ENCODE measurements at places on chromosomes 6 and 20.

- DNase-seq, result no peak
Measured at GRCh38 chr6:129691709-129692108, 18.3 kb downstream of the ARHGAP18 start.

DNA sequence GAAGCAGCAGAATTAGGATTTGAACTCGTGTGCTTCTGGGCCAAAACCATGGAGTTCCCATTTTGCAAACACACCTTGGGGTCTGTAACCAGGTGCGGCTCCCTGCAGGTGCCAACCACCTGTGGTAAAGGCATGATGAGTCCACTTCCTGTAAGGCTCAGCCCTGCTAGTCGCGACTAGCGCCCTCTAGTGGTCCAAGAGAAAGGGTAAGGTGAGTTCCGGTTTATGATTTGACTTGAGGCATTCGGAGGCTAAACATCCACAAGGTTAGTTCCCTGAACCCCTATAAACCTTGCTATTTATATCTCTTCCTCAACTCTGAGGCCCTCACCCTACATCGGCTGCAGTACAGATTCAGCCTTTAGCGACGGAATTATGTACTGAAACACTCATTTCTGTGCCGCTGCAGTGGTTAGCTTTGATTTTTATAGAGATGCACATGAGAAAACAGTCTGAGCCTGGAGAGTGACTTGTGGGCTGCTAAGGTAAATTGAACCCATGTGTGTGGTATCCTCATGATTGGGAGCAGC, 173.4 kb downstream of the PLCB1 start:
- peak; percentile 18 for DNase-seq

- DNase-seq, result no peak
Measured at GRCh38 chr20:18041462-18041861, 16.3 kb downstream of the OVOL2 start.

DNA sequence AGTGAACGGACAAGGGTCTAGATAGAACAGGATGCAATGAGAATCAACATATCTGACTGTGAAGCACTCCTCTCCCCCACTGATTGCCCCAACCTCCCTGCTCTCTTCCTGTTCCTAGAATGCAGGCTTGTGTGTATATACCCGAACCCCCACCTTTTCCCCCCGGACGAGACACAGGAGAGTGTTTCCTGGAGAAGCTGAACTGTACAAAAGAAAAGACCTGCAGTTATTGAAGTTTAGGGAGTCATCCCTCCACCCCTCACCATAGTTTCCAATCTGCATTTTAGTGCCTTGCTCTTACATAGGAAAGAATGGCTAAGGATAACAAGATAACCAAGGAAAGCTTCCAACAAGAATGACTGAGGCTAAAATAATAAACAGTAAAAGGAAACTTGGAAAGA, 55.5 kb upstream of the PDE10A start:
- DNase-seq, result no peak

GRCh38 chr6:107246972-107247615, 131.8 kb upstream of the BEND3 start:
- DNase-seq, result no peak

DNA sequence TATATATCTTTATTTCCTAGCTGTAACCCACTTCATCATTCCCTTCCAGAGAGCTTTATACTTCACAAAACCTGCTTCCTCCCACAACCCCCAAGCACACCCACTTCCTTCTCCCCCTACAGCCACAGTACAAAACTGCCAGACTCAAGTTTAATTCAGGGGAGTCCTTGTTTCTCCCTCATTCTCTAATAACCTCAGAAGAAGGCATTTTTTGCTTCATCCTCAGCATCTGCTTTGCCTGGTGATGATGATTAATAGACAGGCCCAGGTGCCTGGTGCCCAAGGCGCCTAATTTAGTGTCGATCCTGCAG, 414.3 kb downstream of the KIF16B start:
- peak; percentile 0 for DNase-seq

DNA sequence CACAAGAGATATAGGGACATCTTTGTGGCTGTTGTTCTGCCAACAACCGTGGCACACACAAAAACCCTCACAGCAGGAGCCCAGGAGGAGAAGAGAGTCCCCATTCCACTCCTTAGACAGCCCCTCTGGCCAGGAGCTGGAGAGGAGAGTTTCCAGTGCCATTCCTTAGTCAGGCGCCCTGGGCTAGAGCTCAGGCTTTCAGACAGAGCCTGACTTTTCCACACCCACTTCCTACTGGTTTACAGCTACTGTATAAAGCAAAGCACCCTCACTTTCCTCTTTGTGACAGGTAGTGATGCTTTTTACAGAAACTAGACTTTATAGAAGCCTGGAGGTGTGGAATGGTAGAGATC, 145.9 kb downstream of the SYCP2 start:
- no peak for DNase-seq

DNA sequence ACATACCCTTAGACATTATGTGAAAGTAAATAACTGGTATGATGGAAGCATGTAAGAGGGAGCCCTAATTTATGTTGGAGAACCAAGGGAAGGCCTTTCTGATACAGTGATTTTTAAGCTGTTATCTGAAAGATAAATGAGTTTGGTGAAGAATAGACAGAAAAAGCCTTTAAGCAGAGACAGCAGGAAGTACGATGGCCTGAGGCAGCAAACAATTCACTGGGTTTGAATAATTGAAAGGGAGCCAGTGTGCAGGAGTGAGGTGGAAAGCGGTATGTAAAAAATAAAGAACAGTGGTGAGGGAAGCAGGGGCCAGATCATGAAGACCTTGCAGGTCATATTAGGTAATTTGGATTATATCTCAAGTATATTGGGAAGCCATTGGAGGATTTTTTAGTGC, 4.1 kb upstream of the RAB23 start:
- no peak for DNase-seq

DNA sequence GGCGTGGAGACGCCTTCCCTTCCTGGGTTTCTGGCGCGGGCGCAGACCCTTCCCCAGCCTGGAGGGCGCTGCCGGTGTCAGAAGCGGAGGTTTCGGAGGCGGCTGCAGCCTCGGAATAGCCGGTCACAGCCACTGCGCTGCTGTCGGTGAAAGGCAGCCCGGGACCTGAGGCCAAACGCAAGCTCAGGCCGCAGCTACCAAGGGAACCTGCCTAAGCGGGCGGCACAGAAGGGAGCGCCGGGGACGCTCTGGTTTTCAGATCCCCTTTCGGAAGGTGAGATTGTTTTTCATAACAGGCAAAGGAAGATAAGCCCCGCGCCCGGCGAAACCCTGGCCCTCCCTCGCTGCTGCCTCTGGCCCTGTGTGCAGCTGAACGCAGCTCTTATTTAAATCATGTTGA, 116.5 kb downstream of the FAM120B start:
- no peak for DNase-seq

DNA sequence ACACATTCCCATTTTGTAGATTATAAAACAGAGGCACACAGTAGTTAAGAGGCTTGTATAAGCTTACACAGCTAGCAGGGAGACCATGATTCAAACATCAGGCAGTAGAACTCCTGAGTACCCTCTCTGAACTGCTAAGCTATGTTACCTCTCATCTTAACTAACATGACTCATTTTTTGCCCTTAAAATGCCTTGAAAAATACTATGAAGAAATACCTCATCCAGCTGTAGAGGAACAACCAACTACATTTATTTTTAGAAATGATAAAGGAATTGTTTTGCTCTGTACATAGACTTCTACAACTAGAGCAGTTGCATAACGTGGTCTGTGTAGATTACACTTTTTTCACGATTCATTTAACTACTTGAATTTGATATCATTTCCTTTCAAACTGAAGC, 102.1 kb downstream of the FLRT3 start:
- no peak for DNase-seq

DNA sequence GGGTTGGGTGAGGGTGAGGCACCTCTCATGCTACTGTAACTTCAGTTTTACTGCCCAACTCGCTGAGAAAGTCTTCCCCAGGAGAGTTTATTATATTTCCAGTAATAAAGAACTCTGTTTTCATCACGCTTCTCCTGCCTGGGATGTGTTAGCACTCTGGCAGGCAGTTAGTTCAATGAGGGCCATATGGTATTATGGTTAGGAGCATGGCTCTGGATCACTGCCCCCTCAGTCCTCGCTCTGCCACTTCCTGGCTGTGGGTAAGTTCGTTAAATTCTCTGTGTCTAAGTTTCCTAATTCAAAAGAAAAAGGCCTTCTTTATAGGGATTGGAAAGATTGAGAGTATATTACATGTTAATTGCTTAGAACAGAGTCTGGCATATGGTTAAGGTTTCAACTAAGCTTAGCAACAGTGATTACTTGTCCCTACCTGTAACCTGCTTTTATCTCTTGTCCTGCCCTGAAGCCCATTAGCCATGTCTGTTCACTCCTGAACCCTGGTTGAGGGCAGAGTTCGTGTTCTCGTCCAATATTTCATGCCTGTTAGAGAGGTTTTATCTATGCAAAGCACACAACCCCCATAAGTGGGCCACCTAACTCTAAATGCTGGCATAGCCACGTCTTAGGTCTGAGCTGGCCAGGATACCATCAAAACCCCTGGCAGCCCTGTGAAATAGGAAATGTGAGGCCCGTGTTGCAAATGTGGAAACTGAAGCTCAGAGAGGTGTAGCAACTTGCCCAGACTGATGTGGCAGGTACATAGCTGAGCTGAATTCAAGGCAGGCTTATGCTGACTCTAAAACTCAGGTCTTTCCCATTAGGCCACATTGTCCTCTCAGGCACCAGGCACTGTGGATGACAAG, 342.5 kb upstream of the JARID2 start:
- no peak for DNase-seq

DNA sequence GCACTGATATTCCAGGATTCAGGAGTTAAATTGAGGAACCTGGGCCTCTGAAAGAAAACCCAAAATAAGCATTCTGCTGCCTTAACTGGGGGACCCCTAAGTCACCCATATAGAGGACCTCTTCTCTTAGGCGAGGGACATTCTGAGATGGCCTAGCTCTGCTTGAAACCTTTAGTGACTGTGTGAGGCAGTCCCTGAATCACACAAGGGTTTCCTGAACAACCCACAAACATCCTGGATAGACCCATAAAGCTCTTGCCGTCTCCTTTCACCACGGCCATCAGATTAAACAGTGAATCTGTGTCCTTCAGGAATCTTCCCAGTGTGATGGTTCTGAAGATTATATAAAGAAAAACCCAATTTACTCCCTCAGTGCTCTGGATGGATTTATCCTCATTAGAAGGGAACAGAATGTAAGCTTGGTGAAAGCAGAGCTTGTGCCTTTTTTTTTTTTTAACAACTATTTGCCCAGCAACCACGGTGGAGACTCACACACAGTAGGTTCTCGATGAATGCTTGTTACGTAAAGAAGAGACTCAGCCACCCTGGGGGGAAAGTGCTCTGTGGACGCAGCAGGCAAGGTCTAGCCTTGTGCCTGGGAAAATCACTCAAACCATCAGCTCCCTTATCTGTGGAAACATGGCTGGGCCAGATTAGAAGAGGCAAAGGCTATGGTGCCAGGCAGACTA, 39.1 kb upstream of the SIRPG start:
- DNase-seq, result no peak

- DNase-seq, result no peak
Measured at GRCh38 chr6:138103871-138104270, 3.3 kb downstream of the PERP start.

DNA sequence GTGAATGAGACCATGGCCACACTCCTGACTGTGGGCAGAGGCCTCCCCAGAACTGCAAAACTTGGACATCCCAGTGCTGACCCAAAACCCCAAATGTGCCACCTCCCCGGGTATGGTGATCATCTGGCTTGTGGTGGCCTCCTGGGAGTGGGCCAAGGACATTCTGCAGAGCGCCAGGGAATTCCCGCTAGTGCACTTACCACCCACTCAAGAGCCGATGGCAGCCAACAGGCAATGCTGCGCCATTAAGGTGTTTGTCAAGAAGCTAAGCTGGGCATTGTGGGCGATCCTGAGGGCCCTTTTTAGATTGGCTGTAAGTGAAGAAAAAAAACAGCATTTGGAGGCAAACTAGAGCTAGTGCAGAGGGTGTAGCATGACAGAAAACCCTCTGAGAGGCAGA, 9.4 kb downstream of the MMP24 start:
- no peak for DNase-seq

- no peak for DNase-seq
Measured at GRCh38 chr6:14500809-14501208, 383.2 kb downstream of the CD83 start.

DNA sequence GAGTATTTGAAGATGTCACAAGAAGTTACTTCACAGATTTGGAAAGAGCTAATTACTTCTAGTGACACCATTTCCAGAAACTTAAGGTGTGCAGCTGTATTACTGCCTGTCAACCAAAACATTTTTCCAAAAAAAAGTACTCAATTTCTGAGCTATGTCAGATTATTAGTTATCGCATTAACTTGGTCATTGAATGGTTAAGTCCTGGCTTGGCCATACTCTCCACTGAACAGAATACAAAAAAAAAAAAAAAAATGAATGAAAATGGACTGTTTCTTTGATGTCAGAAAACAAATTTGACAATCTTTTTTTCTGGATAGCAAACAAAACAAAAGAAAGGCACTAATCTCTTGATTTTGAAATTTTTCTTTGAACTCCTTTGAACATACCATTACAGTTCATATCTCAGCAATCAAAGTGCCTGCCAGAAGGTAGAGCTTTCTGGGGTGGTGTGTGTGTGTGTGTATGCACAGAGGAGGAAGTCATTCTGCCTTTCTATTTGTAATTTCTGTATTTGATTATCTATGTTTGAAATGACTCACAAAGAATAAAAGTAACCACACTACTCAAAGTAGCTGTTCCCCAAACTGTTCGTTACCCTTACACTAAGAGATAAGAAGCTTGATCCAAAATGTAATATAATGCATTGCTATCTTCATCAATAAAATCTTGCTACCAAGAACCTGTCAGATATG, 210.8 kb upstream of the FUT9 start:
- no peak for DNase-seq

DNA sequence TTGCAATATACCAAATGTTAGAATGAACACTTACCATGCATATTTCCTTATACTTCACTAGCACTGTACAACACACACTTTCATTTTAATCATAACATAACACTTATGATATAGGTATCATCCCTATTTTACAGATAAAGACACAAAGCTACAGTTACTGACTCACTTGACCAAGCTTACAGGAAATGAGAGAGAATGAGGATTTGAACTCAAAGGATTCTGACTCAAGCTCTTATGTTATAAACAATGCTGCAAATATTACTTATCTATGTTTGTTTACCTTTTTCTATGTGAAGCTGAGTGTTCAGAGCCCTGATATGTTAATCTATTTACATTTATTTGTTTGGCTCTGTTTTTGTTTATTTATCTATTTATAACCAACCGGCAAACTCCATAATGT, 245.4 kb downstream of the PTPRK start:
- no peak for DNase-seq
